ENCODE measurements at places on chromosomes 11 and 22. TPM values are rescaled to one million over a fixed set of nuclear protein-coding genes. Genes with fewer than 3 reads are reported as not detected.

- no peaks in the 10 kb centered on the region for H3K36me3 ChIP-seq
- H3K4me3 ChIP-seq = no peak overlapping the region
- peaks cover 59% of the 10 kb centered on the region for H3K4me1 ChIP-seq
- H3K27me3 ChIP-seq = no peaks in the 10 kb centered on the region
- H3K27ac ChIP-seq = peak overlapping the region; percentile 27
Measured at GRCh38 chr22:40180403-40180802, 2.7 kb downstream of the TNRC6B start.

The MMP1 gene
- polyA plus RNA-seq = not detected

The GNAZ gene
- polyA plus RNA-seq = 0.05 TPM

GRCh38 chr11:78576549-78577097 is 2.0 kb upstream of the NARS2 start:
- peaks cover 1% of the 10 kb centered on the region for H3K36me3 ChIP-seq
- H3K27me3 ChIP-seq = no peaks in the 10 kb centered on the region
- H3K4me3 ChIP-seq = no peak overlapping the region
- peak; percentile 23 for DNase-seq
- H3K27ac ChIP-seq = peak overlapping the region; percentile 27

The ANKK1 gene
- polyA plus RNA-seq = 0.07 TPM

The TUBA8 gene
- 0.18 TPM for polyA plus RNA-seq

- H3K4me1 ChIP-seq = no peaks in the 10 kb centered on the region
- no peaks in the 10 kb centered on the region for H3K27me3 ChIP-seq
- H3K4me3 ChIP-seq = no peak overlapping the region
- H3K27ac ChIP-seq = no peak overlapping the region
- H3K36me3 ChIP-seq = no peaks in the 10 kb centered on the region
Measured at GRCh38 chr11:6353367-6353987, 33.2 kb upstream of the CAVIN3 start.

DNA sequence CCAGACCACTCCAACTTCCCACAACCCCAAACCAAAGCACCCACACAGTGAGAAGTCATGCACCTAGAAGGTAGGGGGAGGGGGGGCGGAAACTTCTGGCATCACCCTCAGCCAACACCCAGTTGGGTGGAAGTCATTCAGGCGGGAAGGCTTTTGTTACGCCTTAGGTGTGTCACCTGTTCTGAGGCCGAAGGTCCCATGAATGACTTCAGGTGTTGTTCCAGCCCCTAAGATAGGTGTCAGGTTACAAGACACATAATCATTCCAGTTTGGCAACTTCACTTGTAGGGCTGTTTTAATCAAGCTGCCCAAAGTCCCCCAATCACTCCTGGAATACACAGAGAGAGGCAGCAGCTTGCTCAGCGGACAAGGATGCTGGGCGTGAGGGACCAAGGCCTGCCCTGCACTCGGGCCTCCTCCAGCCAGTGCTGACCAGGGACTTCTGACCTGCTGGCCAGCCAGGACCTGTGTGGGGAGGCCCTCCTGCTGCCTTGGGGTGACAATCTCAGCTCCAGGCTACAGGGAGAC is at the start of gene TMPRSS4:
TSS of gene TMPRSS4 (plus strand) at position 325 of the 528 bp plus-strand sequence. CDS start 225 bp downstream, outside the sequence.
- no peak within 1 kb of the TSS for H3K4me3 ChIP-seq
- no peak within 1 kb of the TSS for H3K27ac ChIP-seq
- no peak for DNase-seq
- H3K27me3 ChIP-seq = no peaks in the 10 kb centered on the region

GRCh38 chr22:19840955-19841640 is 13.6 kb downstream of the GNB1L start:
- H3K27ac ChIP-seq = no peak overlapping the region
- H3K27me3 ChIP-seq = no peaks in the 10 kb centered on the region
- DNase-seq = no peak
- no peak overlapping the region for H3K4me3 ChIP-seq
- H3K36me3 ChIP-seq = no peaks in the 10 kb centered on the region

- H3K27ac ChIP-seq = no peak overlapping the region
- no peaks in the 10 kb centered on the region for H3K4me1 ChIP-seq
- H3K4me3 ChIP-seq = no peak overlapping the region
- H3K27me3 ChIP-seq = no peaks in the 10 kb centered on the region
- H3K36me3 ChIP-seq = no peaks in the 10 kb centered on the region
- DNase-seq = no peak
Measured at GRCh38 chr22:47695176-47695575, 932.7 kb downstream of the TBC1D22A start.

GRCh38 chr11:6433998-6434660 is 6.7 kb downstream of the HPX start:
- no peak overlapping the region for H3K4me3 ChIP-seq
- H3K27ac ChIP-seq = no peak overlapping the region
- peaks cover 20% of the 10 kb centered on the region for H3K4me1 ChIP-seq
- DNase-seq = no peak
- no peaks in the 10 kb centered on the region for H3K36me3 ChIP-seq
- no peaks in the 10 kb centered on the region for H3K27me3 ChIP-seq

The DERL3 gene
- polyA plus RNA-seq = 0.28 TPM

- H3K27me3 ChIP-seq = no peaks in the 10 kb centered on the region
- no peak for DNase-seq
- H3K27ac ChIP-seq = no peak overlapping the region
- peaks cover 94% of the 10 kb centered on the region for H3K36me3 ChIP-seq
- no peak overlapping the region for H3K4me3 ChIP-seq
Measured at GRCh38 chr22:36926309-36926708, 12.9 kb downstream of the CSF2RB start.

- no peaks in the 10 kb centered on the region for H3K27me3 ChIP-seq
- peak overlapping the region; percentile 62 for H3K4me3 ChIP-seq
- H3K4me1 ChIP-seq = peaks cover 55% of the 10 kb centered on the region
- H3K36me3 ChIP-seq = peaks cover 60% of the 10 kb centered on the region
- peak; percentile 92 for DNase-seq
Measured at GRCh38 chr11:64207256-64208085, 950 bp downstream of the FERMT3 start.

GRCh38 chr11:34205326-34206035 is 100.1 kb downstream of the NAT10 start:
- H3K4me3 ChIP-seq = no peak overlapping the region
- no peak for DNase-seq
- H3K36me3 ChIP-seq = no peaks in the 10 kb centered on the region
- H3K27me3 ChIP-seq = no peaks in the 10 kb centered on the region
- H3K4me1 ChIP-seq = peaks cover 46% of the 10 kb centered on the region

DNA sequence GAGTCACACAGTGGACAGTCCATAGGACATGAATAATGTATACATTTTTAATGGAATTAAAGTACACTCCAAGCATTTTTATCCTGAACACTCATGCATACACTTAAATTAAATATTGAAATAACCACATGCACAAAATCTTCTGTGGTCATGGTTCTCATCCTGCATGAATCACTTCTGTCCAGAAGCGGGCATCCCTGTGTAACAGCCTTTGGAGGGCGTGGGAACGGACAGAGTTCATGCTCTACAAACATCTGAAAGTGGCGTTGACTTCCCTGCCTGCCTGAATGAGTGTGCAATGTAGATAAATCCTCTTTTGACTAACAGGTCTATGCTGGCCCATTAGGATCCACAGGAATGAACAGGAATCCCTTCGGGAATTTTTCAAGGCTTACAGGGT is 780.2 kb downstream of the BRD1 start:
- no peaks in the 10 kb centered on the region for H3K4me1 ChIP-seq
- no peaks in the 10 kb centered on the region for H3K36me3 ChIP-seq
- DNase-seq = no peak

- DNase-seq = no peak
- no peak overlapping the region for H3K27ac ChIP-seq
- H3K36me3 ChIP-seq = no peaks in the 10 kb centered on the region
- H3K4me3 ChIP-seq = no peak overlapping the region
Measured at GRCh38 chr11:61087426-61088119, 14.7 kb upstream of the CD5 start.

DNA sequence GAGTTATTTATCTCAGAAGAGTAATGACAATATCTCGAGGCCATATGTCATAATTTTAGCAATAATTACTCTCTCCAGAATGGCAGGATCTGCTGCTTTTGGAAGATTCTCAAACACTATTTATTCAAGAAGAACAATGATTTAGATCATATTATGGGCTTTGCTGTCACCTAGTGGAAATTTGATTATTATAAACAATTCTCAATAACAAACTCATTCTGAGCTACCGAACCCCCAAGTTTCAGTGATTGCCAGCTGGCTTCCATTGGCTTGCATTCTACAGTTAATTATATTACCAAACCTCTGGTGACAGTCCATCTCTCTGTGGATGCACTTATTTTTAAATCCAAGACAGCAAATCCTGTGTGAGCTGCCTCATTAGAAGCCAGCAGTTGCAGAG is 27.9 kb upstream of the SLC36A4 start:
- H3K4me1 ChIP-seq = no peaks in the 10 kb centered on the region
- no peak overlapping the region for H3K4me3 ChIP-seq
- H3K27me3 ChIP-seq = no peaks in the 10 kb centered on the region
- no peak overlapping the region for H3K27ac ChIP-seq

- no peak for DNase-seq
- no peaks in the 10 kb centered on the region for H3K4me1 ChIP-seq
- no peak overlapping the region for H3K27ac ChIP-seq
- no peaks in the 10 kb centered on the region for H3K27me3 ChIP-seq
- no peaks in the 10 kb centered on the region for H3K36me3 ChIP-seq
Measured at GRCh38 chr11:55707029-55707428, 45.0 kb downstream of the OR4C6 start.

- H3K36me3 ChIP-seq = no peaks in the 10 kb centered on the region
- DNase-seq = no peak
- H3K27me3 ChIP-seq = no peaks in the 10 kb centered on the region
- no peak overlapping the region for H3K27ac ChIP-seq
- no peaks in the 10 kb centered on the region for H3K4me1 ChIP-seq
Measured at GRCh38 chr11:83695046-83695445, 408.9 kb upstream of the CCDC90B start.

DNA sequence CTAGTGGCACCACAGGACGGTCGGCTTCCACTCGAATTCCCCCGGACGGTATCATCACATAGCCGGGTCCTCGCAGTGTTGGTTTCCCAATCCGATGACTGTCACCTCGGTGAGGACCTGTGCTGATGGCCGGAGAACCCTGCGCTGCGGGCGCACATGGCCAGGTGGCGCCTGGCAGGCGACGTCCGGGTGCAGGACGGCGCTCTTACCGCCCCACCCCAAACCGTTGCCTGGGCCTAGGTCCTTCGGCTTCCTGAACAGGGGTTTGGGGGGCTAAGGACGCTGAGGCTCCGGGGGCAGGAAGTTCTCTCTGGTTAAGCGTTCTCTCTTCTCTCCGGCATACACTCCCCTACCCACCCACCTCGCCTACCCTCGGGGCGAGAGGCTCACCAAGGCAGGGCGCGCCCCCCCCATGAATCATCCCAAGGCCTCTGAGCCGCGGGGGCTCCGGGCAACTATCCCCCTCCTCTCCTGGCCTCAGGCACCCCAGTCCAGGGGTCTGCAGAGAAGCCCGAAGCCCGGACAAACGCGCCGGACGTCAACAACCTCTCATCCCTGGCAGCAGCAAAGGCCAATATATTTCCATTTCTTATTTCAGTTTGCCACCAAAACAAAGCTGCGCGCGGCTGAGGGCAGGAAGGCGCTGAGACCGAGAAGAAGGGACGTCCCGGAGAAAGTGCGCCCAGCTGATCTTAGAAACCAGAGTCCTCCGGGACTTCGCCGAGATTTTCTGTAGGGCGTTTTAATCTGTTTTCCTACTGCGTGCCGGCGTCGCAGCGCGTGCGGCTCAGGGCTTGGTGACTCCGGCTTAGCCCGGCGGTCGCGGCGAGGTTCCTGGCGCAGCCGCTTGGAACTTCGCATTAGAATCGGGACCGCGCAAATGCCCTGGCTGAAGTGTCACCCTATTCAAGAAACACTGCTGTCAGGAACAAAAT is 5.6 kb downstream of the ALX4 start:
- H3K4me1 ChIP-seq = peaks cover 9% of the 10 kb centered on the region
- no peak overlapping the region for H3K27ac ChIP-seq
- no peak for DNase-seq
- peaks cover 79% of the 10 kb centered on the region for H3K27me3 ChIP-seq
- H3K36me3 ChIP-seq = no peaks in the 10 kb centered on the region
- H3K4me3 ChIP-seq = no peak overlapping the region

- no peaks in the 10 kb centered on the region for H3K27me3 ChIP-seq
- H3K4me1 ChIP-seq = no peaks in the 10 kb centered on the region
- H3K27ac ChIP-seq = no peak overlapping the region
- H3K36me3 ChIP-seq = no peaks in the 10 kb centered on the region
- no peak overlapping the region for H3K4me3 ChIP-seq
Measured at GRCh38 chr11:28524098-28524497, 415.9 kb downstream of the METTL15 start.

- peaks cover 28% of the 10 kb centered on the region for H3K36me3 ChIP-seq
- H3K27me3 ChIP-seq = no peaks in the 10 kb centered on the region
- H3K4me1 ChIP-seq = peaks cover 24% of the 10 kb centered on the region
- no peak for DNase-seq
- no peak overlapping the region for H3K27ac ChIP-seq
- no peak overlapping the region for H3K4me3 ChIP-seq
Measured at GRCh38 chr11:64892838-64893193, 14.4 kb upstream of the EHD1 start.

DNA sequence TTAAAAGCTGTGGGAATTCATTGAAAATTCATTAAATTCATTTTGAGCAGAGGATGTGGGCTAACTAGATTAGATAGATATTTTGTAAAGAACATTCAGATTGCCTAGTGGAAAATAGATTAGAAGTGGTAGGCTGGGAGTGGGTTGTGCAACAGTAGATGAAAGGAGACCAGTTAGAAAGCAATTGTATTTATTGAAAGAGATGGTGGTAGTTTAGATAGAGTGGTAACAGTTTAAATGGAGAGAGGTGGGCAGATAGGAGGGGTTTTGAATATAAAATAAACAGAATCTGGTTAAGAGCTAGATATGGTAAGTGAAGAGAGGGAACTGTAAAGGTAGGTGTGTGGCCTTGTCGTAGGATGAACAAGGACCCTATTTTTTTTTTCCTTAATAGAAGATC is 34.5 kb downstream of the METTL15 start:
- H3K27ac ChIP-seq = no peak overlapping the region
- H3K36me3 ChIP-seq = no peaks in the 10 kb centered on the region
- H3K4me3 ChIP-seq = no peak overlapping the region
- no peaks in the 10 kb centered on the region for H3K27me3 ChIP-seq
- H3K4me1 ChIP-seq = no peaks in the 10 kb centered on the region
- DNase-seq = no peak

The E2F8 gene
- not detected for polyA plus RNA-seq

DNA sequence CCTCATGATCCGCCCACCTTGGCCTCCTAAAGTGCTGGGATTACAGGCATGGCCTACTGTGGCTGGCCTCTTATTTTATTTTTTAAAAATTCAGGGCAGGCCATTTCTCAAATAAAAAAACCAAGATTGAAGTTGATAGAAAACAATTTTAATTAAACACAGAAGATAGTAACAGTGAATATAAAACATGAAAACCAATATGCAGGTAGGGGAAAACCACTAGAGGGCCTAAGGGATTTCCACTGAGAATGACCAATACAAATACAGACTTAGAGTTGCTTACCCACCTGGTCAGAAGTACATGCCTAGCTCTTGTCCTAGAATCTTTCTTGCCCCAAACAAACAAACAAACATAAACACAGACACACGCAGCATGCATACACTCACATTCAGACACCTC is 1.7 kb upstream of the RTCB start:
- H3K27ac ChIP-seq = no peak overlapping the region
- no peak for DNase-seq
- peaks cover 3% of the 10 kb centered on the region for H3K27me3 ChIP-seq

The OTUB1 gene
- polyA plus RNA-seq = 140 TPM

Data from CD14-positive monocyte (primary cell).